Fibroblast of skin of right quadriceps (primary cell): ENCODE measurements at places on chromosomes 5 and 9.

DNA sequence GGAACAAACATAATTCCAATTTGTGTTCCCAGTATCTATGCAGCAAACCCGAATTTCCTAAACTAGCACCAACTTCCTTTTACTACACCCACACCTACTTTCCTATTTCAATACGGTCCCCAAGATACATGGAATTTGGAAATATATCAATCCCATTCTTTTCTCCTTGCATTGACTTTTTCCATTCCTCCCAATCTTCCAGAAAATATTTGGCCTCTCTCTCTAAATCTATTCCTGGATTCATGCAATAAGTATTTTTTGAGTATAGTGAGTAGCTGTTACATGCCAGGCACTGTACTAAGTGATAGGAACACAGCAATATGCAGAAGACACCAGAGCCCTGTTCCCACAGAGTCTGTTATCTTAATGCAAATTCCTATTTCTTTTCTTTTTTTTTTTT, 216.2 kb upstream of the PIK3R1 start:
- DNase-seq, result no peak

DNA sequence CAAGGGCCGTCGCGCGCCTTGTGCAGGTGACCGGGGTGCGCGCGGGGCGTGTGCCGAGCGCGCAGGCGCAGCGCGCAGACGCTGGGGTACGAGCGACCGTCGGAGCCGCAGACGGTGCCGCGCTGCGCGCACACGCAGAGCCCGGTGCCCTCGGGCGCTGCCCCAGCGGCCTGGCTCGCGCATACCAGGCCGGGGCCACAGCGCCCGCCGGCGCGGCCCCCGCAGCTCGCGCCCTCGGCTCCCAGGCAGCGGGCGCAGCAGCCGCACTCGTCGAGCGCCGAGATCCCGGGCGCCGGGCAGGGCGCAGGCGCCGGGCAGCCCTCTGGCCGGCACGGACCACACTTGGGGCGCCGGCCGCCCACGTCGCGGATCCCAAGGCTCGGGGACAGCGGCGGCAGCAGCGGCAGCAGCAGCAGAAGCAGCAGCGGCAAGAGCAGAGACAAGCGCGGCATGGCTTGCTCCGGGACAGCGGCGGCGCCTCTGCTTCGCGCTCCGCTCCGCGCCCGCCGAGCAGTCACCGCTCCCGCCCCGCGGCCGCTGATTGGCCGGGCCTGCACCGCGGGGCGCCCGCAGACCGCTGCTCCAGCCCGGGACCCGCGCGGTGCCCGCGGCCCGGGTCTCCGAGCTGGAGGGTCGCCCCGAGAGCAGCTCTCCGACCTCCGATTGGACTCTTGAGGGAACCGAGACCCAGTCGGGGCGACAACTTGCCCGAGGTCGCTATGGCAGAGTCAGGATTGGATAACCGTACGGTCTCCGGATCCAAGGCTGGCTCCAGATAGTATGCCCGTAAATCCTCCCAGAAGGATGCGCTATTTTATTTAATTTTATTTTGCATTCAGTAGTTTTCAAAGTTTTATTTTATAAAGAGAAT, at the start of gene IGFBPL1:
Gene IGFBPL1 (minus strand): TSS at position 482 of the 871 bp plus-strand sequence. CDS start 30 bp downstream, at position 452.
- no peak for DNase-seq

DNA sequence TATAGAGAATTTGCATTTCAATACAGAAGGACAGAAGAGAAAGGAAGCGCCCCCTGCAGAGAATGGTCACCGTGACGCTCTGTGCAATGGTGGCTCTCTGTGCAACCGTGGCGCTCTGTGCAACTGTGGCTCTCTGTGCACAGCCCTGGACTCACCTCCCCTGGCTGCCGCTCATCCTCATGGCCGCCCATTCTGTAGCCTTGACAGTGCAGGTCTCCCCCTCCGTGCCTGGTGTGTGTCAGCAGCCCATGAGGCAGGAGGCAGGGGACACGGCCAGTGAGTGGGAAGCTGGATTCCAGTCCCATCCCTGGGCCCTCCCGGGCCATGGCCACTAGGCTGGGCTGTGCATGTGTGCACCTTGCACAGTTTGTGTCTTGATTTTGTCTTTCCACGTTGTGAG, 12.0 kb downstream of the EXOC3 start:
- DNase-seq, result no peak

- no peak for DNase-seq
These were observed 719.4 kb downstream of the MAT2B start for GRCh38 chr5:164224772-164225171.

DNA sequence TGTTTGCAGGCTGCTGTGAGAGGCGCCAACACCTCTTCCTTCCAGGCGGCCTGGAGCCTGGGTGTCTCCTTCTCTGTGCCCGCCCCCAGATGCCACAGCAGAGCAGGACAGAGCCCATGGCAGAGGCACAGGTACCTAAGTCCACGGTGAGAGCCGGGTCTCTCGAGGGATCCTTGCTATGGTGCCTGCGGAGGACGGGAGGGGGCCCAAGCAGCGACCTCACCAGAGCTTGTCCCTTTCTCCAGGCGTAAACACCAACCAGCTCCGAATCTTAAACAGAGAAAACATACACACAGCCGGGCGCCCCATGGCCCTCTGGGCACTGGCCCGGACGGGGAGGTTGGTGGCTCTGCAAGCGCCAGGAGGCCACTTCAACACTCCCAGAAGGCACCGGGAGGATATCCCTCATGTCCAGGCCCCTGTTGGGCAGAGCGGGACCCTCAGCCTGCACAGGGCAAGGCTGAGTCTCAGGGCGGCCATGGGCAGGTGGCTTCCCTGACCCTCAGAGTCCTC, 11.8 kb downstream of the CCDC187 start:
- no peak for DNase-seq

DNA sequence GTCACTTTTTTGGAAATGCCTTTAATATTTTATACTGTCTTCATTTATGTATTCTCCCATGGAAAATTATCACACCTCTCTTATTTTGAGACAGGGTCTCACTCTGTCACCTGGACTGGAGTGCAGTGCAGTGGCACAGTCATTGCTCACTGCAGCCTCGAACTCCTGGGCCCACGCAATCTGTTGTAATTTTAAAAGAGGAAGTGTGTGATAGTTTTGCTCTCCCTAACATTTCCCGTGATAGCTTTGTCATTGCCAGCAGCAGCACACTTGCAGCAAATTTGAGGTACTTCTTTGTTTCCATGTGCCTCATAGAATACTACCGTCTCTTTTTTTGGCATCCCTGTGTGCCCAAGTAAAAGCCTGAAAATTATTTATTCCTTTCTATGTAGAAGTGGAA, 103.5 kb downstream of the RNF180 start:
- DNase-seq, result no peak

GRCh38 chr5:121108725-121109124, 644.6 kb downstream of the PRR16 start:
- no peak for DNase-seq

DNA sequence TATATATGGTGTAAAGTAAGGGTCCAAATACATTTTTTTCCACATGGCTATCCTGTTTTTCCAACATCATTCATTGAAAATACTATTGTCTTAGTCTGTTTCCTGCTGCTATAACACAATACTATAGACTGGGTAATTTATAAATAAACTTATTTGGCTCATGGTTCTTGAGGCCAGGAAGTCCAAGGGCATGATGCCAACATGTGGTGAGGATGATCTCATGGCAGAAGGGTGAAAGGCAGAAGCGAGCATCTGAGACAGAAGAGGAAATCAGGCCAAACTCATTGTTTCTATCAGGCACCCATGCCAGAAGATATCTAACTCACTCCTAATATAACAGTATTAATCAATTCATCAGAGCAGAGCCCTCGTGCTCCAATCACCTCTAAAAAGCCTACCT, 42.6 kb downstream of the ANKRD55 start:
- DNase-seq, result peak; percentile 79

DNA sequence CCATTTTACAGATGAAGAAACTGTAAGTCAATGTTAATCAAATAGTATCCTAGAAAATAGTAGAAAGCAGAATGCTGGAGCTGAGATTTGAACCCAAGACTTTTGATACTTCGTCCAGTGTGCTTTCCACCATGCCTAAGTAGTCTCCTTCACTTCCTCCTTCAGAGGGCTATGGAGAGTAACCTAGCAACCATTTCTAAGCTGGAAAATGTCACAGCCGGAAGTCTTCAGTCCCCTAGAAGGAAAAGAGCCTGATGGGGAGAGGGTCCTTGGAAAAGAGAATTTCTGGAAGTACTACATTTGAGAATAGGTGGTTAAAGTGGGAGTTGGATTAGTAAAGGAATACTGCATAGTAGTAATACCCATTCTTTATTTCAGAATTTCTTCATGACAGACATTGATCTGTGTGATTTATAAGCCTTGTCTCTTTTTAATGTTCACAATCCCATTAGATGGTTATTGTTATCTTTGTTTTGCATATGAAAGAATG, 32.7 kb downstream of the PCDHAC2 start:
- no peak for DNase-seq
